ENCODE measurements at places on chromosomes 7 and 10.

DNA sequence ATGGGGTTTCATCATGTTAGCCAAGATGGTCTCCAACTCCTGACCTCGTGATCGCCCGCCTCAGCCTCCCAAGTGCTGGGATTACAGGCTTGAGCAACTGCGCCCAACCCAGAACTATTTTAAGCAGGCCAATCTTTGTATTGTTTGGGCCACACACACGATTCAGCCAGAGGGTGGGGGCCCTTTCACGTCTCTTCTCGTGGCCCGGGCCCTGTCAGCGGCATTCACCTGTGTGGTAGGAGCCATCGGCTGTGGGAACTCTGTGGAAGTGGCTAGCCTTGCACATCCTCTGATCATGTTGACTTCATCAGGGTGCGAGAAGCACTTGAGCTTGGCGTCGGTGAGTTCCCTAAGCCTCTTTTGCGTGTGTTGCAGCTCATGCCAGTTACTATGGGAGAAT, 16.9 kb downstream of the SUN1 start:
- no peak for DNase-seq

GRCh38 chr10:125368146-125368545, 207.8 kb upstream of the CTBP2 start:
- DNase-seq, result no peak

DNA sequence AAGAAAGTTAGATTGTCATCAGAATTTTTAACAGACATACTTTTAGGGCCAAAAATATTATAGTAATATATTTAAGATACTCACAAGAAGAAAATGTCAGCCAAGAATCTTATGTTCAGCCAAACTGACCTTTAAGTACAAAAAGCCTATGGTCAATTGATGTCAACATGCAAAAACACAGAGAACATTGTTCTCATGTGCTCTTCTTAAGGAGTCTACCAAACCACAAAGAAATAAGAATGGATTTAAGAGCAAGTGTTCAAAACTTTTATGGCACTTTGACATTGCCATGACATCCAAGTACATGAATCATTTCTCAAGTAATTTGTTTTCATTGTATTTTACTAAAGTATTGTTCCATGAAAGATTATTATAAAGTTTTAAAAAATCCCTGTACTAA, 180.4 kb downstream of the TMEM26 start:
- no peak for DNase-seq

- peak; percentile 73 for DNase-seq
These were observed 16.8 kb upstream of the DLG5 start for GRCh38 chr10:77943121-77943901.

DNA sequence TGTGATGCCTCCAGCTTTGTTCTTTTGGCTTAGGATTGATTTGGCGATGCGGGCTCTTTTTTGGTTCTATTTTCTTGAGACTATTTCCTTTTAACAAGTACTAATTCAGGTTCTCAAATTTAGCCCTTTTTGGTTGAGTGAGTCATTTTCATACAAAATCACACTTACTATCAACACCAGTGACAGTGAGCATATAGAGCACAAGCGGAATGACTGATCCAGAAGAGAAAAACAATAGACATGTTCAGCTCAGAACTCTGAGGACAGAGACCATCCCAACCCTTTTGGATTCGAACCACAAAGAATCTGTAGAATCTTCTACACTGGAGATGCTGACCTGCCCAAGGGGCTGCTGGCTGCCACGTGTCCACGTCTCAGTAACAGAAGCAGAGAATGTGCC, 56.4 kb upstream of the INSYN2A start:
- DNase-seq, result no peak

GRCh38 chr7:12066521-12066920, 144.6 kb upstream of the TMEM106B start:
- no peak for DNase-seq

GRCh38 chr7:113015034-113015645, 71.5 kb downstream of the GPR85 start:
- DNase-seq, result peak; percentile 46

DNA sequence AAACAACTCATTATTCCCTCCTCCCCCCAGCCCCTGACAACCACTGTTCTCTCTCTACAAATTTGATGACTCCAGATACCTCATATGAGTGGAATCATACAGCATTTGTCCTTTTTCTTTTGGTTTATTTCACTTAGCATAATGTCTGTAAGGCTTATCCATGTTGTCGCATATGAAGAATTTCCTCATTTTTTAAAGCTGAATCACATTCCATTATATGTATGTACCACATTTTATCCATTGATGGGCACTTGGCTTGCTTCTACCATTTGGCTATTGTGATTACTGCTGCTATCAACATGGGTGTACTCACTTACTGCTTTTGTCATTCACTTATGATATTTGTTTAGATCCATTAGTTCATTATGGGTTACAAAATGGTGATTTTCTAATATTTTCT, 112.8 kb downstream of the BUB3 start:
- DNase-seq, result no peak

DNA sequence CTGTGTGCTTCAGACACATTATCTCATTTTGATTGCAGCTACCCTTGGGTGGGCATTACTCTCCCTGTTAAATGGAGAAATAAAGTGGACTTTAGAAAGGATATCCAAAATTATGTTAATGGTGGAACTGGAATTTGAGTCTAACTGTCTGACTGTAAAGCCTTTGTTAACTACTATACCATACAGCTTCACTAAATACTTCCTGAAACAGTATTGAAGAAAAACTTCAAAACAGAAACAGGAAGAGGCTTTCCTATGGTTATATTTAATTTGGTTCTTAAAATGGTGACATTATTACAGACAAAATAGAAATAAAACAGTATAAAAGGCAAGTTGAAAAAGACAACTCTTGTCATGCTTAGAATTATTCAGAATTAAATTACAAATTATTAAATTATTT, 25.0 kb downstream of the SPAG6 start:
- DNase-seq, result no peak

All from astrocyte of the spinal cord (primary cell).